ENCODE measurements at places on chromosomes 13 and 19.

GRCh38 chr13:74246487-74246886, 112.3 kb upstream of the KLF12 start:
- no peak for DNase-seq

DNA sequence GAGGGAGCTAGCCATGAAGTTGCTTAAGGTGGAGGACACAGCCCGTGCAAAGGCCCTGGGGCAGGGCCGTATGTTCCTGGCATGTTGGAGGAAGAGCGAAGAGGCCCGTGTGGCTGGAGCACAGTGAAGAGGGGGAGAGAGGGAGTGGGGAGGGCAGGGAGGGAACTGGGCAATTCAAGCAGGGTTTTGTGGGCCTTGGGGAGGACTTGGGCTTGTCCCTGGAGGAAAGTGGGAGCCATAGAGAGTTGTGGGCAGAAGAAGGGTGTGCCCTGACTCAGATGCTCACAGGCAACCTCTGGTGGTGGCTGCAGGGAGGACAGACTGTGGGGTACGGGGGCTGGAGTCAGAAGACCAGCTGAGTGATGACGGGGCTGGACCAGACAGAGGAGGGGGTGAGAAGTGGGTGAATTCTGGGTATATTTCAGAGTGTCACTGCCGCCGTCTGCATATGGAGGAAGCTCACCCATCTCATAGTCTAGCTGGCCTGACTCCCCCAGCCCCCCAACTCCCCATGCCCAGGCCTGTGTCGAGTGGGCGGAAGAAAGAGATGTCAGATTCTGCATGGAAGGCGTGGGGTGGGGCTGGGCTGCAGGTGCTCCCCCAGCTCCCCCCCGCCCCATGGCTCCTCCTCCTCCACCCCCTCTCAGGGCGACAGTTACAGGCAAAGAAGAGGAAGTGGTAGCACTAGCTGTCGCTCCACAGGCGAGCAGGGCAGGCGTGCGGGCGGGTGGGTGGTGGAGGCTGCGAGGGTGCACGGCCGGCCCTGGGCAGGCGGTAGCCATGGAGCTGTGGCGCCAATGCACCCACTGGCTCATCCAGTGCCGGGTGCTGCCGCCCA, at the start of gene VAV1:
Gene VAV1 (plus strand): TSS at position 681 of the 838 bp plus-strand sequence. CDS start 100 bp downstream, at position 781.
- DNase-seq = peak; percentile 57

DNA sequence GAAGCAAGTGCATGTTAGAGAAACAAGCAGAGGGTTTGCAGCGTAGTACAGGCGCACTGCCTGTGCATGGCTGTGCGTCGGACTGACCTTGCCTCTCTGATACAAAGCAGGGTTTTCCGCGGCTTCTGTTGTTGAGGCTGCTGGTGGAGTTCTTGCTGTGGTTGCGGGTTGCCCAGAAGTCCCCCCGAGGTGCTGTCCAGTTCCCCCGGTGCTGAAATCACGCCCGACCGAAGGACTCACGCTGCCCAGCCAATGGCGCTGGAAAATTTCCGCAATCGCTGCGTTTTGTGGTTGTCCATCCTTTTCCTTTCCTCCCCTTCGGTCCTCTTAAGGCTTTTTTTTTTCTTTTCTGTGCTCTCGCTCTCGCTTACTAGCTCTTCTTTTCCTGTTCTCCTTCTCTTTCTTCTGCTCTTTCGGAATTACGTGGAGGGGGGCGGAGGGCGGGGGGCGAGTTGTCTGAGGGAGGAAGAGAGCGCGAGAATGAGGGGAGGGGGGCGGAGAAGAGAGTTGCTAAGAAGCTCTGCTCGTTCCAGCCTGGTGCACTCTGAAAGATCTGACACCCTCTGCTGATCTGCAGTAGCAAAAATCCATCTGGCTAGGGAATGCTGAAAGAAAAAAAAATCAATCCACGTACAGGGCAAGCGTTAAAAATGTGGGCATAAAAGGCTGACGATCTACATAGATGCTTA, at the start of gene SLITRK1:
Gene SLITRK1 (minus strand): TSS at position 558 of the 689 bp plus-strand sequence. CDS start 967 bp downstream, outside the sequence.
- no peak for DNase-seq

DNA sequence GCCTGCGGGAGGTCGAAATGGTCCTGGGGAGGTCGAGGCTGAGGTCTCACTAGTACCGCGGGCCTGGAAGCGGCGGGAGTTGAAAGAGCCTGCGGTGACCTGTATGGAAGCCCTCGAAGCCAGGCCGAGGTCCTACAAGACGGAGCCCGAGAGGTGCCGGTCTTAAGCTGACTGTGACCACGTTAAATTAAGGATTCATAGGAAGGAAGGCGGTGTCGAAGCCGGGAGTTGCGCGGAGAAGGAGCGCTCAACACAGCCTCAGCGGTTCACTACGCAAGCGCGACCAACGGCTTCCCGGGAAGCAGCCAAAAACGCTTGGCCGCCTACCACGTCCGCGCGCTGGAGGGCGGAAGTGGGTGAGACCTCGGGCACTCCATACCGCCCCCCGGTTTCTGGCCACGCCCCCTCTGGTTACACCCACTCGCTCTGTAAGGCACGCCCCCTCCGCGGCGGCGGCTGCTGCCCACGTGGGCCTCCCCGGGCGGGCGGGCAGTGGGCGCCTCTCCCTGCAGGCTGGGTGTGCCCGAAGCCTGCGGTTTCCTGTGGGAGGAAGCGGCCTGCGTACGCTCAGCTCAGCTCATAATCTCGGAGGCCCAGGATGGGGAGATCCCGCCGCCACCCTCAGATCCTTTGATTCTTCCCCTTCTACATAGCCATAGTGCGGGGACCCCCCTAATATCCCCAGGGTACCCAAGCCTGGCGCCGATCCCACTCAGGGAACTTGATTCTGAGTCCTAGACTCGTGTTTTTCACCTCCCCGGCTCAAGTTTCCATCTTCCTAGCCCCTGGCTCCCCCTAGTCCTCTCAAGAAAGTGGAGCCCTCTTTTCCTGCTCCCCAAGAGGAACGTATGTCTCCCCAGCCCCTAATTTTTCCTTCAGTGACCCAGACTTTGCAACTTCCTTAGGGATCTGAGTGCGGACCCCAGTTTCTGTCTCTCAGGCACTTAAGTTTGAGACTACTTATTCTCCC, 3.4 kb upstream of the EMP3 start:
- DNase-seq = peak; percentile 94

- peak; percentile 31 for DNase-seq
These were observed 10.6 kb upstream of the RETN start for GRCh38 chr19:7658219-7658686.

Measured in stimulated activated CD4-positive, alpha-beta T cell treated with anti-CD3 and anti-CD28 coated beads, TNF-alpha, amount 100 ng/mL, for 24 hours (primary cell).